ENCODE measurements at places on chromosomes 7 and 10. TPM values are rescaled to one million over a fixed set of nuclear protein-coding genes. Genes with fewer than 3 reads are reported as not detected.

GRCh38 chr10:94205396-94205831 is 157.3 kb downstream of the NOC3L start:
- no peak for DNase-seq

- no peak for DNase-seq
Observed at GRCh38 chr10:4685491-4685890, 140.5 kb upstream of the AKR1E2 start.

GRCh38 chr7:101164071-101164840 is 1.1 kb downstream of the VGF start:
- DNase-seq, result no peak

DNA sequence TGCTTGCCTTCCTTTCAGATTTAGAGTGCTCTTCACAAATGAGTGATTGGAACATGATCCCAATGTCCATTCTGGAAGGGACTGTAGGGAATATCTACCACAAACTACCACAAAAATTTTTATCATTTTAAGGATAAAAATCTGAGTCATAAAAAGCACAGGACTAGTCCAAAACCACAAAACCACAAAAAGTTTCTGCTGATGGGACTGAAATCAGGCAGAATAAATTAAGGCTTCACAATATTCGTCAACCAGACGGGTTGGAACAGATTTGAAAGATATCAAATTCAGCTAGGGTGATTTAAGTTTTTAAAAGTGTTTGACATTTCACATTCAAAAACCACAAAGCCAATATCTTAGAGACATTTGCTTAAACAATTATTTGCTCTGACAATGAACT is 100.1 kb upstream of the PTN start:
- DNase-seq, result no peak

- DNase-seq, result no peak
Observed at GRCh38 chr10:116088985-116089384, 184.0 kb downstream of the GFRA1 start.

The NUTM2A gene
- 1.1 TPM for total RNA-seq
